ENCODE measurements at places on chromosomes 5 and 9. TPM values are rescaled to one million over a fixed set of nuclear protein-coding genes. Genes with fewer than 3 reads are reported as not detected.

DNA sequence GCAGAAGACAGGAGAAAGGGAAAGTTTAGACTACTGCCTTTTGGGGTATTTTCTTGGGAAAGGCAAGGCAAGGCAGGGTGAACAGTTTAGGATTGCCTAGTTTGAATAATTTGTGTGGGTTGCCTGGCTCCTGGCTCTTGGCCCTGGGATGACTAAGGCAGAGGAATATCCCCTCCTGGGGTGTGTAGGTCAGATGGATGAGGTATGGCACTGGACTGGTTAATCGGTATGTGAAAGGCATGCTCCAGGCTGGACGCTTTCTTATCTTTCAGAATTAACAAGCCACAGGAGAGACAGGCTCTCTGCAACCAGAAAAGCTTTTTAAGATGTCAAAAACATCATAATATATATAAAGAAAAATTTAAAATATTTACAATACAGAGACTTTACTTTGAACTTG, 58.6 kb downstream of the STARD4 start:
- no peaks in the 10 kb centered on the region for H3K27me3 ChIP-seq
- no peak overlapping the region for H3K27ac ChIP-seq

- peaks cover 60% of the 10 kb centered on the region for H3K4me1 ChIP-seq
- no peak for DNase-seq
- no peaks in the 10 kb centered on the region for H3K27me3 ChIP-seq
- peaks cover 52% of the 10 kb centered on the region for H3K36me3 ChIP-seq
- H3K4me3 ChIP-seq: peak overlapping the region; percentile 24
- peak overlapping the region; percentile 95 for H3K27ac ChIP-seq
Observed at GRCh38 chr5:140549237-140550144, 2.0 kb downstream of the EIF4EBP3 start.

- H3K4me3 ChIP-seq: no peak overlapping the region
- no peaks in the 10 kb centered on the region for H3K27me3 ChIP-seq
- H3K27ac ChIP-seq: no peak overlapping the region
- no peaks in the 10 kb centered on the region for H3K36me3 ChIP-seq
- peaks cover 7% of the 10 kb centered on the region for H3K4me1 ChIP-seq
- DNase-seq: no peak
Observed at GRCh38 chr5:94746731-94747124, 128.3 kb downstream of the SLF1 start.

Gene SMIM33
- 0.32 TPM for total RNA-seq

DNA sequence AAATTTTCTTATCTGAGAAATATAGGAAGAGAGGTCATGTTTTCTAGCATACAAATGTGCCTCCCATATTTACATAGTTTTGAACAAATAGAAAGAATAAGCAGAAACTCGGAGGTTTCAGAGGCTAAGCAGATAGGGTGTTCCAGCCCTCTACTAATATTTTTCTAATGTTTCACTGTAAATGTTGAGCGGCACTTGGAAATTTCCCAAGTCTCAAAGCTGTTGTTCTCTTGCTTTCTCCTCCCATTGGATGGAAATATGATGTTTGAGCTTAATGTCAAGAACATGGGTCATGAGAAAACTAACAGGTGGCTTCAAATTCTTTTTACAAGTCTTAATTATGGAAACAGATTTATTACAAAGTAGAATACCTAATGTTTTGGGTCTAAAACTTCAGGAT, 5.1 kb downstream of the SPINK1 start:
- H3K27ac ChIP-seq: no peak overlapping the region
- H3K27me3 ChIP-seq: peaks cover 20% of the 10 kb centered on the region
- H3K36me3 ChIP-seq: no peaks in the 10 kb centered on the region
- no peak overlapping the region for H3K4me3 ChIP-seq

GRCh38 chr5:94191604-94192003, 426.8 kb downstream of the KIAA0825 start:
- peaks cover 9% of the 10 kb centered on the region for H3K27me3 ChIP-seq
- H3K4me3 ChIP-seq: no peak overlapping the region
- H3K4me1 ChIP-seq: no peaks in the 10 kb centered on the region
- no peak for DNase-seq
- no peaks in the 10 kb centered on the region for H3K36me3 ChIP-seq

Measured in activated CD8-positive, alpha-beta T cell treated with anti-CD3 and anti-CD28 coated beads, Interleukin-2, amount 10 ng/mL, durations not matched to agents 7 days and 5 days (primary cell).